ENCODE measurements at places on chromosomes 5 and 9.
A peak's percentile ranks its signal among the peaks of the same experiment; 100 is the strongest.

DNA sequence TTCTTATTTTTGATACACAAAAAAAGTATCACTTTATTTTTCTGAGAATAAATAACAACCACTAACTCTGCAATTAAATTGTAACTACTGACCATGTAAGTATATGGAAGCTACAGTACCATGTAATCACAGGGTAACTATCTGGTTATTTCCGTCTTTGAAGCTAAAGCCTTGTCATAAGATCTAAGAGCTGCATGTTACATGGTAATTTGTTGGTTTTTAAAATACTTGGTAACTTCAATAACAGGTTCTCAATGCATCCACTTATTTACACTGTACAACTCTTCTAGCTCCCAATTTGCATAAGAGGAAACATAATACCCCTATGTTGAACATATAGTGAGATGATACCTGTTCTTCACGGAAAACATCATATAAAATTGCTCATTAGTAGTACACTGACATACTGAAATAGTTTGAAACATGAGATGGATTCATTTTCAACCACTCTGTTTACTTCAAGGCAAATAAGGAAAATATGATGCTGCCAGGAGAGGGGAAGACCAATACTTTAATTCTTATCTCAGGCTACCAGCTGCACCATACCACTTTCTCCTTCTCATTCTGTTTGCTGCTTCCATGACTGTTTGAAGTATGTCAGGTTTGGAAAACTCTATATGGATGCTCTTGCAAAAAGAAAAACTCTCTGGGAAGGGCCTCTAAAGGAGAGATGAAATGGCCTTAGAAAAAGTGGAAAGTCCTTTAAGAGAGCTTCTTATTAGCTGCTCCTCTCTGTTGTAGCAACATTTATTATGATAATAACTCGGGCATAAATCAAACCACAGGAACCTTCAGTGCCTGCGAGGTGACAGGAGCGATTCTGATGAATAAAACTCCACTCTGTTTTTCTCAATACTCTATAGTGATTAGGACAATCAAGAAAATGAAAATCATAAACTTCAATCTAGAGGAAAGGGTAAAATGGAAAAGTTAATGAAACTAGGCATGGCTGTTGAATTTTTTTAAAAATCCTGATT is 150.2 kb downstream of the KIAA0825 start:
- no peaks in the 10 kb centered on the region for H3K27me3 ChIP-seq
- DNase-seq: no peak
- no peaks in the 10 kb centered on the region for H3K4me1 ChIP-seq
- no peak overlapping the region for H3K4me3 ChIP-seq
- no peaks in the 10 kb centered on the region for H3K36me3 ChIP-seq
- H3K27ac ChIP-seq: no peak overlapping the region

DNA sequence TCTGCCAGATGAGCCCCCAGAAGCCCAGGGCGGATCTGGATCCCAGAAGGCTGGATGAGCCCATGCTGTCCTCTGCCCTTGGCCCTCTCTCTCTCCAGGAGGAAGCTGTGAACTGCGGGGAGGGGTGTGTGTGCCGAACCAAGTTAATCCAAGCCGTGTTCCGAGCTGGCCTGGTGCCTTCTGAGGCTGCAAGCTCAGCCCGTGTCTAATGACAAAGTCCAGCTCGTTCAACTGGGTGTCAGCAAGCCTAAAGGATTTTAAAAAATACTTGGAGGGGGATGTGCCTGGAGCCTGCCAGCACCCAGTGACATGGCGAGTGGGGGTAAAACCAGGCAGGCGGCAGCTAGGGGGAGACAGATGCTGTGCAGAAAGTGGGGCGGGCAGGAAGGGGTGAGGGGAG is 8.0 kb downstream of the STC2 start:
- peaks cover 57% of the 10 kb centered on the region for H3K36me3 ChIP-seq
- H3K27ac ChIP-seq: no peak overlapping the region
- H3K27me3 ChIP-seq: no peaks in the 10 kb centered on the region
- H3K4me1 ChIP-seq: peaks cover 73% of the 10 kb centered on the region
- H3K4me3 ChIP-seq: no peak overlapping the region

DNA sequence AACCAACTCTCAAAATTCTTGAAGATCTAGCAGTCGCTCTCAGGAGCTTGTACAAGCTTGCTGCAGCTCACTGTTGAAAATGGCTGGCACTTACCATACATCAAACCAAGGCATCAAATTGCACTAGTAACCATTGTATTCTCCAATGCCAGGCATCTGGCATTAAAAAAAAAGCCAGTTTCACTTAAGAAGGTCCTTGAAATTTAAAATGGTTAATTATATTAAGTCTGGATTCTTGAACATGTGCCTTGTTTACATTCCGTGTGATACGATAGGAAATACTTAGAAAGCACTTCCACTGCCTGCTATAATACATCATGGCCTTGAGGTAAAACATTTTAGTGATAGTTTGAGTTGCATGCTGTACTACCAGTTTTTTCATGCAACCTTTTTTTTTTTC is 300.7 kb downstream of the KDM4C start:
- H3K27me3 ChIP-seq: no peaks in the 10 kb centered on the region
- H3K4me3 ChIP-seq: no peak overlapping the region
- H3K27ac ChIP-seq: no peak overlapping the region

GRCh38 chr9:34989946-34990635 is 546 bp downstream of the DNAJB5 start:
- H3K4me3 ChIP-seq: peak overlapping the region; percentile 78
- peaks cover 15% of the 10 kb centered on the region for H3K4me1 ChIP-seq
- H3K27ac ChIP-seq: no peak overlapping the region
- no peaks in the 10 kb centered on the region for H3K27me3 ChIP-seq
- DNase-seq: no peak

DNA sequence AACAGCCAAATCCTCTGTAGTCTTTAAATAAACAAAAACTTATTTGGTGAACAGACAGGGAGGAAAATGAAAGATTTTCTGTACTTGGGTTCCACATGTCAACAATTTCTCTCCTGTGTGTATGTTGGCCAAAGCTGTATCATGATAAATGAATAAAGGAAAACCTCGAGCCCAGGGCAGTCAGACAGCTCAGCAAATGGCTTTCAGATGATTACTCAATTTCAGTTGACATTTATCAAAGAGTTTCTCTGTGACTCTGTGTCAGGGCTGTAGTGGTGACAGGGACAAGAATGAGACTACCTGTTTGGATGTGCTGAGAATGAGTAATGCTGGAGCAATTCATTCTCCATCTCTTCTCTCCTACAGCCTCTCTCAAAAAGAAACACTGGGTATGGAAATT is 45.7 kb upstream of the PTGS1 start:
- H3K4me3 ChIP-seq: no peak overlapping the region
- peaks cover 20% of the 10 kb centered on the region for H3K4me1 ChIP-seq
- no peaks in the 10 kb centered on the region for H3K27me3 ChIP-seq
- H3K27ac ChIP-seq: no peak overlapping the region
- peak; percentile 79 for DNase-seq

GRCh38 chr5:17282283-17283120 is 65.1 kb downstream of the BASP1 start:
- DNase-seq: no peak
- H3K4me1 ChIP-seq: no peaks in the 10 kb centered on the region
- no peaks in the 10 kb centered on the region for H3K36me3 ChIP-seq
- no peaks in the 10 kb centered on the region for H3K27me3 ChIP-seq
- no peak overlapping the region for H3K4me3 ChIP-seq

GRCh38 chr5:176888865-176889165 is 10.3 kb downstream of the HK3 start:
- H3K4me1 ChIP-seq: no peaks in the 10 kb centered on the region
- no peaks in the 10 kb centered on the region for H3K36me3 ChIP-seq
- no peak overlapping the region for H3K27ac ChIP-seq
- DNase-seq: no peak
- no peaks in the 10 kb centered on the region for H3K27me3 ChIP-seq

DNA sequence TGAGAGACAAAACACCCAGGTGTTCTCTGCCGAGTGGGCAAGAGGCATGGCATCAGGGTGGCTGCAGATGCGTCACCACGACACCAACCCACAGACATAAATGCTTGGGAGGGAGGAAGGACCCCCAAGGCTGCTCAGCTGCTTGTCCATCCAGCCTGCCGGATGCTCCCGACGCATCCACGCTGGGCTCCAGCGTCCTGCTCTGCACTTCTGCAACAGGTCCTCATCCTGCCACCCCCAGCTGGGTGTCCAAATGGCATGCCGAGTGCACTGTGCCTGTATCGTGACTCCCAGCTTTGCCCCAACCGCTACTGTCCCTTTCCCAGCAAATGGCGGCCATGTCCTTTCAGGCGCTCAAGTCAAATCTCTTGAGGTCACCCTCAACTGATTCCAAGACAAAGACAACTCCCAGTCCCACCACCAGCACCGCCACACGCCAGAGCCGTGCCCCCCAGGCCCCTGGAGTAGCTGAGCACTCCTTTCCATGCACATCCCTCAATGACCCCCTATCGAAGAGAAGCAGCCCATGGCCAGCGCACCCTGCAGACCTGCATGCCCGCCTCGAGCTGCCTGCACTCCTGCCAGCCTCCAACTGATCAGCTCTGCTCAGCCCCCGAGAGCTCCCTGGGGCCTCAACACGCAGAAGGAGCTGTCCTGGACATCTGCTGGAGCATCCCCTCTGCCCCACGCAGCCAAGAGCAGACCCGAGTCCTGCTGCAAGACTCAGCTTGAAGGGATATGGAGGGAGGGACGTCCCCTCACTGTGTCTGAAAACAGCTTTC is 116.7 kb downstream of the ROR2 start:
- no peaks in the 10 kb centered on the region for H3K36me3 ChIP-seq
- peaks cover 38% of the 10 kb centered on the region for H3K27me3 ChIP-seq
- no peak overlapping the region for H3K4me3 ChIP-seq
- no peak for DNase-seq
- H3K4me1 ChIP-seq: no peaks in the 10 kb centered on the region
- H3K27ac ChIP-seq: no peak overlapping the region

GRCh38 chr9:116209414-116210116 is 56.0 kb downstream of the PAPPA start:
- H3K4me1 ChIP-seq: peaks cover 5% of the 10 kb centered on the region
- no peak overlapping the region for H3K27ac ChIP-seq
- no peaks in the 10 kb centered on the region for H3K36me3 ChIP-seq
- no peaks in the 10 kb centered on the region for H3K27me3 ChIP-seq
- DNase-seq: no peak

DNA sequence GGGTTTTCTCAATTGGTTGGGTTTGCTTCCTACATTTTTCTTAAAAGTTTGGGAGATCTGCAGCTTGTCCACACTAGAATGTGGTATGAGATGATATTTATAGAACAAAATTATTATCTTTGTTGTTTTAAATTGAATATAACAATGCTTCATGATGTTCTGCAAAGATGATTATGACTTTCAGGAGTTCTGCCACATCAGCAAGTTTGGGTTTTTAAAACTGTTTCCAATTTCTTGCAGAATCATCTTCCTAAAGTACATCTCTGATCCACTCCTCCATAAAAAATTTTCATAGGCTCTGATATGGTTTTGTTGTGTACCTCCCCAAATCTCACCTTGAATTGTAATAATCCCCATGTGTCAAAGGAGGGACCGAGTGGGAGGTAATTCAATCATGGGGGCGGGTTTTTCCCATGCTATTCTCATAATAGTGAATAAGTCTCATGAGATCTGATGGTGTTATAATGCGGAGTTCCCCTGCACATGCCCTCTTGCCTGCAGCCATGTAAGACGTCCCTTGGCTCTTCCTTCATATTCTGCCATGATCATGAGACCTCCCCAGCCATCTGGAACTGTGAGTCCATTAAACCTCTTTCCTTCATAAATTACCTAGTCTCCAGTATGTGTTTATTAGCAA is 119.1 kb upstream of the PTGER4 start:
- no peaks in the 10 kb centered on the region for H3K4me1 ChIP-seq
- DNase-seq: no peak
- no peaks in the 10 kb centered on the region for H3K36me3 ChIP-seq
- no peaks in the 10 kb centered on the region for H3K27me3 ChIP-seq

DNA sequence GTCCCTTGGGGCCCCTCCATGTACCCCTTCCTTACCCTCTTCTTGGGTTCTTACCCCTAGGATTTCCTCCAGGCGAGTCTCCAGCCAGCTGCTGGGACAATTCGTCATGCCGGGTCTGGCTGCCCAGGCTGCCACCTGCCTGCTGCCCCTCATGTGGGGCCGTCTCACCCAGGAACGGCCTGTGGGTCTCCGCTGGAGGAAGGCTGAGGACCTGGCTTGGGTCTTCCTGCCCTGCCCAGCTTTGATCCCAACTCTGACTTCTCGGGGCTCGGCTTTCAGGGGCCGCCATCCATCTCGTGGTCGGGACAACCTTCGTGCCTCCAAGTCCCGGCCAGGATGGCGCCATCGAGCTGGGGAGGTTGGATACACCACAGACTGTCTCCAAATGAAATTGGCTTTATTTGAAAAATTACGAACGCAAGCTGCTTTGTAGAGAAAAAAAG is 38.1 kb downstream of the HMCN2 start:
- DNase-seq: no peak
- H3K27me3 ChIP-seq: peaks cover 33% of the 10 kb centered on the region
- H3K36me3 ChIP-seq: no peaks in the 10 kb centered on the region
- no peaks in the 10 kb centered on the region for H3K4me1 ChIP-seq

DNA sequence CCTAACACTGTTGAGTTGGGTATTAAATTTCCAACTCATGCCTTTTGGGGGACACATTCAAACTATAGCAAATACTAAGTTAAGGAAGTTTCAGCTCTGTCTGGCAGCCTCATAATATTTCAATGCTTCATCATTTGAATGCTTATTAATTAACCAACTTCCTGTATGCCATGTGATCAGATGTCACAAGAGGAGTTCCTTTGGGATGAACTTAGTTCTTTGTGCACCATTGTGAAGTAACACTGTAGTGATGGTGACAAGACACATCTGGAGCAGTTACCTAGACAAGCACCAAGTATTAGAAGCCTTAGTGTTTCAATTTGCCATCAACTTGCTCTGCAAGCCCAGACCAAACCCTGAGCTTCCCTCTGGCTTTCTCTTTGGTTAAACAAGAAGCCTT is 90.7 kb upstream of the IL12B start:
- H3K4me3 ChIP-seq: no peak overlapping the region
- H3K4me1 ChIP-seq: no peaks in the 10 kb centered on the region
- no peak for DNase-seq

DNA sequence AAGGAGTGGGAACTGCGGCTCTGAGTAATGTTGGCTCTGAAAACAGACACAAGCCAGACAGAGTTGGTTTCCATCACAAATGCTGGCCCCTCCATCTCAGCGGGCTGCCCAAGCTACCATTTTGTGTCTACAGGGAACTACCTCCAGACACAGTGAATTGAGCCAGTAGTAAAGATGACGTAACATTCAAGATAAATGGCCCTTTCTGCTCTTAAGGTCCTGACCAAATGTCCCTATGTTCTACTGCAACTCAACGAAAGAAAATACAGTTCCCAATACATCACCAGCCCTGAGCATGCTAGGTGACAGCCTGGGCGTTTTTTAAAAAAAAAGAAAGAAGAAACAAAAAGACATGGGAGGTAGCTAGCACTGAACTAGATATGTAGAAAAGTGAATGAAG is 227.8 kb upstream of the RASEF start:
- H3K27me3 ChIP-seq: no peaks in the 10 kb centered on the region
- H3K36me3 ChIP-seq: peaks cover 5% of the 10 kb centered on the region
- H3K4me1 ChIP-seq: no peaks in the 10 kb centered on the region
- no peak overlapping the region for H3K4me3 ChIP-seq

All from HepG2 (cell line).